Activated CD4-positive, alpha-beta T cell treated with anti-CD3 and anti-CD28 coated beads, Interleukin-2, amount 50 U/mL, for 24 hours (primary cell): ENCODE measurements at places on chromosomes 5 and 9.

GRCh38 chr5:151637676-151638075 lies 46.5 kb upstream of the FAT2 start:
- DNase-seq = no peak

DNA sequence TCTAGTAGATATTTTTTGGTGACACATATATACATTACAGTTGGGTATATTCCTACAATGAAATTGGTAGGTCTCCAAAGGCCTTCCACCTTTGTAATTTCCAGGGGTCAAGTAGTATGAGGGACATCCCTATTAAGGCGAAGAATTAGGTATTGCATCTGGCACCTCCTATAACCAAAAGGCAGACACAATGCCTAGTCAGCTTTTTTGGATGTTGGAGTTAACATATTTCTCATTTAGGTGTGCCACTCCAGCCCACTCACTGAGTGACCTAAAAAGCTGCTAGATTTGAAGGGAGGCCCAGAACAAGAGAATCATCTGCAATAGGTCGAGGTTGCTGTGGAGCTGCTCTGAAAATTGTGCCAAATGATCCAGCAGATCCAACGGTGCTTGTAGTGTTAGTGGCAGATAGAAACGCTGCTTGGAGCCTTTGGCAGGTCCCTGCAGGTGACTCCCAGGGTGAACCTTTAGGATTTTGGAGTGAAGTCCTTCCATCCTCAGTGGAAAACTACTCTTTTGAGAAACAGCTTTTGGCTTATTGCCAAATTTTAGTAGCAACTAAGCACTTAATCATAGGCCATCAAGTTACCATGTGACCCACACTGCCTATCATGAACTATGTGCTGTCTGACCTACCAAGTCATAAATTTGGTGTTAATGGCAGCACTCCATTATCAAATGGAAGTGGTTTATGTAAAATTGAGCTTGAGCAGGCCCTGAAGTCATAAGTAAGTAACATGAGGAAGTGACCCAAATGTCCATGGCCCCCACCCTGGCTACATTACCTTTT lies 15.7 kb upstream of the FNIP1 start:
- no peak for DNase-seq

GRCh38 chr9:14317667-14318320 lies 3.9 kb upstream of the NFIB start:
- no peak for DNase-seq

- no peak for DNase-seq
These were observed 22.5 kb downstream of the TICAM2 start for GRCh38 chr5:115579747-115580173.

DNA sequence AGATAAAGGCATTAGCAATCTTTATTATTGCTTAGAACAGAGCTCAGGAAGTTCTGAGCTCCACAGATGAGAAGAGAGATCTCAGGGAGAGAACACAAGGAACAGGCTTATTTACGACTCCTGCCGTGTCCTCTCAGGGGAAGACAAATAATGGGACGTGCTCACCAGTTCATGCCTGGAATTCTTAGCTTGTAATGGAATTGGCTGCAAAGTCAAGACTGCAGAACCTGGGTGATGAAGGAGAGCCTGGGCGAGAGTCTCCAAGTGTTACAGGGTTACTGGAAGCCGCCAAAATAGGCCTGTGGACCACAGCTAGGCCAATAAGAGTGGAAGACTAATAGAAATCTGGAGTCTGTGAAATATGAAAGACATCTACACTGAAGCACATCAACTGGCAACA lies 174.5 kb upstream of the ADAMTSL1 start:
- DNase-seq = no peak

DNA sequence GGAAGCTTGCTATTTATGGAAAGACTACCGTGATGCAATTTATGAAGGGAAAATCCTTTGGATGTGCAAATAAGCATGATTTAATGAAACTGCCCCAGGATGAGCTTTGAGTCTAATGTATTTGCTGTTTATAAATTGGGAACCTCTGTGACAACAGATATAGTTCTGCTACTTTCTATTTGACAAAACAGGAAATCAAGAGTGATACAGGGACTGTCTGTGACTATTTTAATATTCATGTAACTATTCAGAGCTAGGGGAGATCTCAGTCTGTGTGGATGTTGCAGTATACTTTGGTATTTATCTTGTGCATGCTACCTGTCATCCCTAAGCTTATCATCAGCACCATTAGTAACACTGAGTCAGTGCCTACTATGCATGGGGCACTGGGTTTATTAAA lies 132.1 kb downstream of the PDZD2 start:
- DNase-seq = no peak

DNA sequence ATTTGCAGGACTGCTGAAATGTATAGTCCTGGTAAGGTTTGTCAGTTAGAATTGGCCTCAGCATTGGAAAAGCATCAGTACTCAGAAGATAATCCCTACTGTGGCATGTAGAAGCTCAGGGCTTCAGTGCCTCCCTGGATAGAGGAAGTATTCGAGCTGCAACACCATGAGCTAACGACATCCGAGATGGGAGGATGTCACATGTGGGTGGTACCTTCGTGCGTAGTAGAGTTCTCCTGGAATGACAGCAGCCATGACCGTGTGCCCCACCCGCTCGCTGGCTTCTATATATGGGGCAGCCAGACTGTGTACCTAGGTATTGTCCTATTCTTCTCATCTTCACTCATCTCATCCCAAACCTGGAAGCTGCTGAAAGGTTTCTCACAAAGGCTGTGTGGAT lies 345.8 kb upstream of the KLF9 start:
- no peak for DNase-seq

GRCh38 chr5:113178073-113178779 lies 201.6 kb downstream of the DCP2 start:
- no peak for DNase-seq

- no peak for DNase-seq
These were observed 170.4 kb upstream of the CDH6 start for GRCh38 chr5:31023105-31023504.

GRCh38 chr9:2180704-2181103 lies 165.6 kb downstream of the SMARCA2 start:
- no peak for DNase-seq

GRCh38 chr9:137680444-137681358 lies 61.9 kb downstream of the EHMT1 start:
- no peak for DNase-seq

GRCh38 chr5:5572976-5573797 lies 150.7 kb downstream of the ICE1 start:
- no peak for DNase-seq

DNA sequence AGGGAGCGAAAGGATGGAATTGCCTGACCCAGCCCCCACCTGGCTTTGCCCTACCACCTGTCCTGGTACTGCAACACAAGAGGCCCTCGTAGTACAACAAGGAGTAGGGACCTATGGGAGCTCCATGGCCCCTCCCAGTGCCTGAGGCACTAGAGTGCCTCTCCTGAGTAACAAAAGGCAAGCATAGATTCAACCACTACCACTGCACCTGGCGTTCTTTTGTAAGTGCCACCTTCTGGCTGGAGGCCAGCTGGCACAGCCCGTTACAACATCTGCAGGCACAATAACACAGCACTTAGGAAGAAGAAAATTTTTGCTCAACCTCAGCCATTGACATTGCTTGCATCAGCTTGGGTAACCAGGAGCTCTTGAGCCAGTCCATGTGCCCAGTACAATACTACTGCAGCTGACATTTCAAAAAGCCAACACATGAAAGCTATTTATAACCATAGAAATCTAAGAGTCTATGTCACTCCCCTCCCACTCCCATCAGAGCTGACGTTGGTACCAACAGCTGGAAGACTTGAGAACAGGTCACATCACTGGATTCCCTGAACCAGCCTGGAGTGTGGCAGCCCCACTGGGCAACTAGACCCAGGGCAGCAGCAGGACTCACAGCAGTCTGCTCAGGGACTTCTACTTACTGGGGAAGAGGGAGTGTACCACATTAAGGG lies 17.7 kb upstream of the FAM174A start:
- DNase-seq = no peak

DNA sequence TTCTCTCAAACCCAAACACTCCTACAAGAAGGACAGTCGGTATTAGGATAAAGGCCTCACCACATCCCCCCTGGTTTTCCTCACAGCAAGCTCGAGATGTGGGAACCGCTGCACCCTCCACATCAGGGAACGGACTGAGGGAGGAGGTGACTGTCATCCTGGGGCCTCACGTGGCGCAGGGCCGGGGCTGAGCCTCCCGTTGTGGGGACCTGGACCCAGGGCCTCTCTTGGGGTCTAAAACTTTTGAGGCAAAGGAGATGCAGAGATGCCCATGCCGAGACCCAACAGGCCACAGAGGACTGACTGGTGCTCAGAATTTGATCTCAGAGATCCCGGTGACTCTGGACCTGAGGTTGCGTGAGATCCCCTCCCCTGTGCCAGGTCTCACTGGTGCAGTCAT lies 72.7 kb downstream of the MRPL36 start:
- DNase-seq = no peak

GRCh38 chr9:78601957-78602565 lies 305.1 kb downstream of the PSAT1 start:
- DNase-seq = no peak

DNA sequence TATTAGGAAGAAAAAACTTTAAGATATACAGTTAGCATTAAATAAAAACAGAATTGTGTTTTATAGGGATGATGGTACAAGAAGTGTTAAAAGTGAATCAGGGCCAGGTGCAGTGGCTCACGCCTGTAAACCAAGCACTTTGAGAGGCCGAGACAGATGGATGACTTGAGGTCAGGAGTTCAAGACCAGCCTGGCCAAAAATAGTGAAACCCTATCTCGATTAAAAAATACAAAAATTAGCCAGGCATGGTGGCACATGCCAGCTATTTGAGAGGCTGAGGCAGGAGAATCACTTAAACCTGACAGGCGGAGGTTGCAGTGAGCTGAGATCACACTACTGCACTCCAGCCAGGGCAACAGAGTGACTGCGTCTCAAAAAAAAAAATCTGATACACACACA lies 282.9 kb upstream of the ATP10B start:
- no peak for DNase-seq
